Right cardiac atrium (tissue), 5 donors: ENCODE measurements at places on chromosomes 13 and 19.

DNA sequence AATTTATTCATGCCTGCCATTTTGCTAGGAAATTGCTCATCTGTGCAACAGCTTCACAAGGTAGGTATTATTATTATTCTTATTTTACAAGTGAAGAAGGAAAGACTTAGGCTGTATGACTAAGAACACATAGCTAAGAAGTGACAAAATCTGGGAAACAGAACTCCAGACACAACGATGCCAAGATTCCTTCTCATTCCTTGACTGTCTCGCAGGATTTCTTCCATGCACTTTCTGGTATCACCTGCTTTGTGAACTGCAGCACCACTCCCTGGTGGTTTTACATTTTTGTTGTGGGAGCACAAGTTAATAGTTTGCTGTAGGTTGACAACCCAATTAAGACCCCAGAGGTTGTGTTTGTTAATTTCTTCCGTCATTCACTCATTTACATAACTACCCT is 188.5 kb downstream of the LACC1 start:
- no peak for DNase-seq

DNA sequence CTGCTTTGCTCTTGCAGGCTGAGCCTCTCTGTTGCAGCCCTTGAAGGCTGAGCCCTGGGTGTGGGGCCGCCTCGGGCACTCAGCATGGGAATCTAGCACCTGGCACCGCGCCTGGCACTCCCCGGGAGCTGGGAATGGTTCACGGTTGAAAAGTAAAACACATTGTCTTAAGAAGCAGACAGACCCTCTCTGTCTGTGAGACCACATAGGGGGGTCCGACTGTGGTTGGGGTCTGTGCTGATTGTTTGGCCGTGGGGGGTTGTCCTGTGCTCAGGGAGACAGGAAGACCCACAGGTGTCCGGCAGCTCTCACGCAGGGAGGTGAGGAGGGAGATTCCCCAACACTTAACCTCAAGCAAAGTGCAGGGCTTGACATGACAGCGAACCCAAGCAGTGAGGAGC is 64.8 kb downstream of the SOX1 start:
- no peak for DNase-seq

GRCh38 chr13:110028838-110029621 is 242.6 kb upstream of the IRS2 start:
- no peak for DNase-seq

GRCh38 chr19:29309637-29310036 is 96.7 kb upstream of the UQCRFS1 start:
- DNase-seq, result no peak

- no peak for DNase-seq
These were observed 13.8 kb upstream of the LYPD3 start for GRCh38 chr19:43479226-43479625.

GRCh38 chr19:12867120-12868099 is 13.8 kb downstream of the DNASE2 start:
- peak; percentile 85 for DNase-seq
